ENCODE measurements at places on chromosomes 5 and 9. TPM values are rescaled to one million over a fixed set of nuclear protein-coding genes. Genes with fewer than 3 reads are reported as not detected.

The SPATA31D3 gene
- not detected for total RNA-seq

The CCNJL gene
- 6.2 TPM for total RNA-seq

The FOXD4L6 gene
- total RNA-seq = not detected

The TUBB4B gene
- 249 TPM for total RNA-seq

The SEC16A gene
- total RNA-seq = 15.3 TPM

The CD74 gene
- 0.65 TPM for total RNA-seq

The MARCOL gene
- total RNA-seq = not detected

The GABRA1 gene
- not detected for total RNA-seq

The FXN gene
- total RNA-seq = 2.6 TPM
